Kidney capillary endothelial cell (primary cell): ENCODE measurements at places on chromosomes 11 and 22.
A peak's percentile ranks its signal among the peaks of the same experiment; 100 is the strongest.

DNA sequence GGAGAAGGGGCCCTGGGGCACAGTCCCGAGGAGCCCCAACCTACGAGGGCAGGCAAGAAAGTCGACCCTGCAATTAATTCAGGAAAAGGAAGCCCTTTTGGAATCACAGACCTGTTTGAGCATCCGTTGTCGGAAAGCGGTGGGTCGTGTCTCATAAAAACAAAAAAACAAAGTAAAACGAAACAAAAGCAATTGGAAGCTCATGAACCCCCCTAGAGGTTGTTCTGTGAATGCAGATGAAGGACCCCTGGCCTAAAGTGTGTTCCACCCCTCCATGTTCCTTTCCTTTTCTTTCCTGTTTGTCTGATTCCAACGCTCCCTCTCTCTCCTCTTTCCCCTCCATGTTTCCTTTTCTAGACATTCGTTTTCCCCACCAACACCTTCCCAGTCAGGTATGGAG is 203.7 kb downstream of the GRIK4 start:
- DNase-seq, result peak; percentile 21

DNA sequence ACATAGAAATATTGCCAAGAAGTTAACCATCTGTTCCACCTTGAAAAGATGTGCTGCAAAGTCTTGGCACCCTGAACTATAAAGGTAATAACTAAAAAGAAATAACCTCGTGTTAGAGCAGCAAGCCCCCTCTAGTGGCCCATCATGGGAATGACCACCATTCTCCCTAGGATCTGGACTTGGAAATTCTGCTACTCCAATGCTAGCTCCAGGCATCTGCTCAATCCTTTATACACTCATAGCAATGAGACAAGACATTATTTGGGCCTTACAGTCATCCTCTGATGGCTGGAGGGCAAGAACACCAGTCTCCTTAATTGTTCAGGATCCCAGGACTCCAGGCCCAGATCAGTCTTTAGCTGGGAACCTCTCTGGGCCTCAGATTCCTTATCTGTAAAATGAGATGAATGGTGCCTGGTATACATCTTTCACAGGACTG is 76.0 kb downstream of the CWC15 start:
- DNase-seq, result peak; percentile 57

GRCh38 chr11:82718307-82718706 is 15.4 kb downstream of the FAM181B start:
- DNase-seq, result peak; percentile 48

DNA sequence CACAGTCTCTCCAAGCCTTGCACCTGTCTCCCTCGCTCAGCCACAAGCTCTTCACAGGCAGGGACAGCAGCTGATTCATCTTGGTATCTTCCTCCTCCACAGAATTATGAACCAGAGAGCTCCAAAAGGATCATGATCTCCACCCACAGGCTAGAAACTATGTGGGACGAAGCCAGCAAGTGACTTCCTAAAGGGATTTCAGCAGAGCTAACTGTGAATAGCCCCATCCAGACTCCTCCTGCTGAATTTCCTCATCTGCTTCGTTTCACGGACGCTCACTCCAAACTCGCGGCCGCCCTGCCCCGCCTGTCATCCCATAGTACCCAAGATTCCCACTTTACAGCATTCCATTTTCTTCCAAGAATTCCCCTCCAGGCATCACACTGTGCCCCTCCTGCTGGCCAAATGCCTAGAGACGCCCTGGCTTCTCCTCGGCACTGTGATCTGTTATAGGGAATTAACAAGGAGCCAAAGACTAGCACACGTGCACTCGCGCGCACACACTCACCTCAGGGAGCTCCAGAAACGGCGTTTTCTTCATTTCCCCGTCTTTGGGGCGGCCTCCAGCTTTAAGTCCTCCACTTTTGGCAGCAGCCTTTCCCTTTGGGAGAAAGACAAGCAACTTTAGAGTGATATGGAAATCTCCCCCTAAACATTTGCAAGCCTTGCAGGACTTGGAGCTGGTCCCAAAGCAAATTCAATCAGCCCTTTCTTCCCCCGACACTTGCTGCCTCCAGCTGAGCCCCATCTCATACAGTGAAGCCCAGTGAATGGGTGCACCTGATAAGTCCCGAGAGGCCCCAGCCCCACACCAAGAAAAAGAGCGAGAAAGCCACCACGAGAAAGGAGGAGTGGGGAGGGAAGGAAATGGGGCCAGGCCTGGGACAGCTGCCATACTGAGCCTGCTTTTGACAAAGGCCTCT is 35.5 kb downstream of the SPATA19 start:
- no peak for DNase-seq

DNA sequence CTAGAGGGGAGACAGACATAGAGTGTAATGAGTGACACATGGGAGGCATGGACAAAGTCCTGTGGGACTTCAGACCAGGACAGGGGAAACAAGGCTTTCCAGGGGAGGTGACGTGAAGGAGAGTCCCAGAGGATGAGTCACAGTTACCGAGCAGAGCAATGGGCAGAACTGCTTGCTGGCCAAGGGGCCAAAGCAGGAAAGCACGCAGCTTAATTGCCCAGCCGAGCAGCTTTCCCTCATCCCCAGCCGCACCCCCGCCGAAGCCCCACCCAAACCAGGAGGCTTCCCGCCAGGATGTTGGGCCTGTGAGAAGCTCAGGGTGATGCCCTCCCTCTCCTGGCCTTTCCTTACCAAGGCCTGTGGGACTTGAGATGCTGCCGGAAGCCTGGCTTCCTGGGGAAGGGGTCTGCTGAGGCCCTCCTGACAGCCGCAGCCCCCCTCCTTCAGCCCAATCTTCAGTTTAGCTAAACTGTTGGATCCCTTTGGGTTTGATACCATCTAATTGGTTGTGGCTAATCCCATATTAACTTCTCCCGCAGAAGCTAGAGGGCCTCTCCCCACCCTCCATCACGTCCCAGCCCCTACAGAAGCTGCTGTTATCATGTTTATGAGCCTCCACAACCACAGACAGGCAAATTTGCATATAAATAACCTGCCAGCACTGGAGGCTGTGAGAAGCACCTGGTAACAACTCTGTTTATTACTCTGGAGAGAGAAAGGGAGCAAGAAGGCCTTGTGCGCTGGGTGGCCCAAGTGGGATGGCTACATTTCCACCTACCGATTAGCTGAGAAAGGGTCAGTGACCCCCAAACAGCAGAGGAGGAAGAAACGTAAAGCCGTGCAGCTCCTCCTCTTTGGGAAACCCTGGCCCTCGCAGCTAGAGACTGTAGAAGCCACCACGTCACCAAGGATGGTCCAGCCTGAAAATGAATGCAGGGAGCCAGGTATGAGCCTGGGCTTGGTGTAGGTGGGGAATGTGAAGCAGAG is 80.0 kb downstream of the TRIM29 start:
- peak; percentile 7 for DNase-seq

- no peak for DNase-seq
Observed at GRCh38 chr11:125313271-125314219, 149.0 kb downstream of the PKNOX2 start.

DNA sequence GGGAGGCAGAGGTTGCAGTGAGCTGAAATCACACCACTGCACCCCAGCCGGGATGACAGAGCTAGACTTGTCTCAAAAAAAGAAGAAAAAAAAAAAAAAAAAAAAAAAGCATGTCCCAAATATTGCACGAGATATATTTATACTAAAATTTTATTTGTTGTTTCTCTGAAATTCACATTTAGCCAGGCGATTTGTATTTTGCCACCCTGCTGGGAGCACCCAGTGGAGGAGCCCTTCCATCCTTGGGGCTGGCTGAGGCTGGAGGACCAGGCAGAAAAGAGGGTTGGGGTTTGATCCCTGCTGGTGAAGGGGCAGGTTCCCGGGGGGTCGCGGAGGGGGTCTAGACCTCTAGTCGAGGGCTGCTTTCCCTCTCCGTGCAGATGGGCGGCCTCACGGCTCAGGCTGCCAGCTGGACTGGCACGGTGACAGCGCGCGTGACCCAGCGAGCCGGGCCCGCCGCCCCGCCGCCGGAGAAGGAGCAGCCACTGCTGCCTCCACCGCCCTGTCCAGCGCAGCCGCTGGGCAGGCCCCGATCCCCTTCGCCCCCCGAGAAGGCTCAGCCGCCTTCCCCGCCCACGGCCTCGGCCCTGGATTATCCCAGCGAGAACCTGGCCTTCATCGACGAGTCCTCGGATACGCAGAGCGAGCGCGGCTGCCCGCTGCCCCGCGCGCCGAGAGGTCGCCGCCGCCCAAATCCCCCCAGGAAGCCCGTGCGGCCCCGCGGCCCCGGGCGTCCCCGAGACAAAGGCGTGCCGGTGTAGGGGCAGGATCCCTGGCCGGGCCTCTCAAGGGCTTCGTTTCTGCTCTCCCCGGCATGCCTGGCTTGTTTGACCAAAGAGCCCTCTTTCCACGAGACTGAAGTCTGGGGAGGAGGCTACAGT is 952 bp upstream of the CATSPERZ start:
- no peak for DNase-seq

DNA sequence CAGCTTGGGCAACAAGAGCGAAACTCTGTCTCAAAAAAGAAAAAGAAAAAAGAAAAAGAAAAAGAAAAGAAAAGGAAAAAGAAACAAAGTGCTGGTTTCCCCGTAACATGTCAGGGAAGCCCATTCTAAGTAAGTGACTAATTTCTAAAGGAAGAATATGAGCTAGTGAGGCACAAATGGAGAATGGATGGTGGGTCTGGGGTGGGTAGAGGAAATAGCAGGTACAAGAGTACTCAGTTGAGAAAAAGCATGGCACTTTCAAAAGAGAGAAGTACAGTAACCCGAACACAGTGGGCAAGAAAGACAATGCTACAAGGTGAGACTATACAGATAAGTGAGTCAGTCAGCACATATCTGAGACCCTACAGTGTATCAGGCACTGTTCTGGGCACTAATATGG is 4.5 kb downstream of the MAJIN start:
- no peak for DNase-seq

GRCh38 chr11:1896468-1896867 is 4.8 kb upstream of the PRR33 start:
- no peak for DNase-seq

GRCh38 chr11:57913715-57914704 is 109.7 kb upstream of the OR9Q1 start:
- DNase-seq, result no peak

GRCh38 chr11:87421422-87421821 is 383.7 kb downstream of the TMEM135 start:
- DNase-seq, result peak; percentile 89

- DNase-seq, result no peak
Observed at GRCh38 chr22:29641700-29642330, 38.4 kb downstream of the NF2 start.

GRCh38 chr22:22935056-22935545 is 47.5 kb downstream of the IGLL5 start:
- DNase-seq, result no peak

DNA sequence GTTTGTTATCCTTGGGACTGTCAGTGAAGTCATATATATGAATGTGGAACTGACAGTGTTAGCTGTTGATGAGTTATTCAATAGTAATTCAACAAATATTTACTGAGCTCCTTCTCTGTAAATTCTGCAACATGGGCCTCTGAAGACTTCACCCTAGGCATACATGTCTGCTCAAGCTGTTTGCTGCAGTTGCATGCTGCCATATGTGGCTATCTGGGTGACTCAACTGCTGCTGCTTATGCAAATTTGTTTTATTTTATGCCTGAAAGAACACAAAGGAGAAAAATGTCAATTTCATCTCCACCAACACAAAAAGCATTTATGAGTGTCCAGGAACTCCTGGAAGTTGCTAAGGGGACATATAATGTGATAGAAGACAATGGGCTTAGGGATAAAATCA is 417.6 kb downstream of the AASDHPPT start:
- no peak for DNase-seq

GRCh38 chr11:128942817-128943427 is at the start of gene TP53AIP1:
Gene TP53AIP1 (minus strand): TSS chr11:128942871. CDS start chr11:128937818, 5,053 bp downstream.
- DNase-seq, result no peak

- no peak for DNase-seq
Observed at GRCh38 chr11:113587308-113587739, 112.1 kb upstream of the DRD2 start.

DNA sequence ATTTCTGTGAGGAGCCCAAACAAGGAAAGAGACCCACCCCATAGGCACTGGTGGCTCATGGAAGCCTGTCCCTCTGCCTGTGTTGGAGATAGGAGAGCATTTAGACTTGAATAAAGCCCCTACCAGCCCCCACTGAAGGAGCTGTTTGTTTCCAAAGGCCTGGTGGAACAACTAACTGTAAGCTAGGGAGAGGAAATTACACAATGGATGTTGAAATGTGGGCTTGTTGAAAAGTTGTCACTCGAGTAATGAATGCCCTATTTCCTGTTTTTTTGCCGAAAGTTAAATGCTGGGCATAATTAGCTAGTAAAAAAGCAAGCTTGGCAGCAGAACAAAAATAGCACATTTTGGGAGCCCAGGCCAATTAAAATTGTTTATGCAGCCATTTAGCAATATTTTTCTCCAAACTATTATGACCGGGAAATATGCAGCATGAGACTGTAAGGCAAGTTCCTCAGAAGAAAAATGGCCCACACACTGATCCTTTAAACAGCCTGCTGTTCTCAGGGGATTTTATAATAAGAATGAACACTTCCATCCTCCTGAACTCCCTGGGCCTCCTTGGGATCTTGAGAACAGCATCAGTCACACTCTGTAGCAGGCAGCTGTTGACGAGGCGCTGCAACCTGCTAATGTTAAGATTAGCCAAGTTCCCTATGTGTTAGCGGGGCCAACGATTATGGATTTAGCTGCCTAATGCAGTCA is 38.6 kb upstream of the LMO2 start:
- DNase-seq, result peak; percentile 51

DNA sequence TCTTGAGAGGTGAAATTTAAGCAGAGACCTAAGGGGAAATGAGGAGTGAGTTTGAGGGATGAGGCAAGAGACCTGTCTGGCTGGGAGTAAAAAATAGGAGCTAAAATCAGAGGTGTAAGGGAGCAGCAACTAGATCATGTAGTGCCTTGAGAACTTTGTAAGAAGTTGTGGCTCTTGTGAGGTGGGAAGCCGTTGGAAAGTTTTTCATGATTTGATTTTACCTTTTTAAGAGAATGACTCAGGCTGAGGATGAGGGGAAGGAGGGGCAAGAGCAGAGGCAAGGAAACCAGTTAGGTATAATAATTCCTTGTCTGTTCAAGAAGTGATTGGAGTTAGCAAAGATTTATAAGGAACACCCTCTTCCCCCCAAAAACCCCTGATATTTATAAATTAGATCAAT is 25.8 kb downstream of the QSER1 start:
- DNase-seq, result no peak

DNA sequence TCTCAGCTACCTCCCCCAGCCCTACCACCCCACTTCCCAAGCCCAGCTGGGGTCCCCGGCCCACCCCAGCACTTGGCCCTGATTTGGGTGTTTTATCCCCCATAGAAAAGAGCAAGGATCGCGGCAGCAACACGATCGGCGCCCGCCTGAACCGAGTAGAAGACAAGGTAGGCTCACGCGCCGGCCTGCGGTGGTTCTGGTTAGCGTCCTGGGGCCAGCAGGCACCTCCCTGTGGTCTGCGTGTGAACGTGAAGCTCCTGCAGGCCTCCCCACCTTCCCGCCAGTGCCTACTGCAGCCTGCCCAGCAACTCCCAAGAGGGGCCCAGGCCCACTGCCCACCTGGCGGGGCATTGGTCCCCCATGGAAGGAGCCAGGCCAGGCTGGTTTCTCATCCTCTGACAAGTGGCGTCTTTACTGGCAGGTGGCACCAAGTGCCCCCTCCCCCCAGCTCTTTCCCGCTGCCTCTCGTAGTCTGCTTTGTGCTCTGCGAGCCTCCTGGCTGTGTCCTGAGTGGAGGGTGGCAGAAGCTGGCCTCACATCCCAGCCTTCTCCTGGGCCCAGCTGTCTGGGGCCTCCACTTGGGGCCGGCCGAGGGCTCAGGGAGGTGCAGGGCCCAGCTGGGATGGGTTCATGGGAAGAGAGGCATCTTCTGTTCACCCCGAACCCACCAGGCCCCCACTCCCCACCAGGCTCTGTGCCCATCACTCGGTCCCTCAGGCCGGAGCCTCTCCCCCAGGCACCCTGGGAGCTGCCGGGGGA is 78.3 kb upstream of the KCNQ1OT1 start:
- no peak for DNase-seq
